IMR-90 (cell line): ENCODE measurements at places on chromosomes 12 and 14. TPM values are rescaled to one million over a fixed set of nuclear protein-coding genes. Genes with fewer than 3 reads are reported as not detected.

The E2F7 gene
- polyA plus RNA-seq: 6.0 TPM in 2 replicates

DNA sequence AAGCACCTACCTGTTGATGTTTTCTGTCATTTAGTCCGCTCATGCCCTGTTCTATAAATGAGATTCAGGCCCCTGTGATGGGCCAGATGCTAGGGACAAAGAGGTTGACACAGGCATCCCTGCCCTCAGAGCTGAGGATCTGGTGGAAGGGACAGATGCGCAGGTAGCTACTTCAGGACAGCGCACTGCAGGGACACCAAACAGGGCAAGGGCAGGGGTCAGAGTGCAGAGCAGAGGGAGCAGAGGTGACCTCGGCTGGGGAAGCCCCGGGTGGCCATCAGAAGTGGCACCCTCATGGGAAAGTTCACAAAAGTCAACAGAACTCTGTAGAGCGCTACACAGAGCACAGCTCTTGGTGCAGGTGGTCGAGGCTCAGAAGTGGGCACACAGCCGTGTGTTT lies 5.6 kb upstream of the PNMA1 start:
- peaks cover 51% of the 10 kb centered on the region for H3K36me3 ChIP-seq
- H3K27ac ChIP-seq: no peak overlapping the region
- no peaks in the 10 kb centered on the region for H3K27me3 ChIP-seq
- no peak overlapping the region for H3K4me3 ChIP-seq
- H3K4me1 ChIP-seq: peaks cover 27% of the 10 kb centered on the region

- H3K4me1 ChIP-seq: no peaks in the 10 kb centered on the region
- H3K27ac ChIP-seq: no peak overlapping the region
- H3K4me3 ChIP-seq: no peak overlapping the region
- H3K27me3 ChIP-seq: no peaks in the 10 kb centered on the region
- DNase-seq: no peak
These were observed 821.1 kb upstream of the FLRT2 start for GRCh38 chr14:84708865-84709264.

DNA sequence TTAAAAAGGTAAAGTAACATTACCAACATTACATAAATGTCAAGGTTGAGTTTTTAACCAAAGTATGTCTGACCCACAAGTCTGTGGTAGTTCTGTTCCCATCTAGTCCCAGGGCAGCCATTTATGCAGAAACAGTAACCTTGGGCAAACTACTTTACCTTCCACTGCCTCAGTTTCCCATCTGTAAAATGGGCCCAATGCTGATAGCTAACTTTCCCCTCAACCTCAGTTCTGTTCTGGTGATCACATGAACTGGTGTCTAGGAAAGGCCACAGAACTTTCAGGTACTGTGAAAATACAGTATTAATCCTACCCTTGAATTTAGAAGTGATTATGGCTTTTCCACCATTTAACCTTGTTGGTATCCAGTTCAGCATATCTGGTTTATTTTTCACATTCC lies 113.6 kb downstream of the ZFP36L1 start:
- H3K4me3 ChIP-seq: no peak overlapping the region
- H3K27me3 ChIP-seq: no peaks in the 10 kb centered on the region
- no peaks in the 10 kb centered on the region for H3K36me3 ChIP-seq
- no peak overlapping the region for H3K27ac ChIP-seq

The RAD9B gene
- polyA plus RNA-seq: 0.09 TPM in 2 replicates

GRCh38 chr12:95681210-95681765 lies 109.3 kb downstream of the NTN4 start:
- peaks cover 20% of the 10 kb centered on the region for H3K36me3 ChIP-seq
- no peak overlapping the region for H3K4me3 ChIP-seq
- H3K27me3 ChIP-seq: no peaks in the 10 kb centered on the region
- no peaks in the 10 kb centered on the region for H3K4me1 ChIP-seq
- DNase-seq: no peak

DNA sequence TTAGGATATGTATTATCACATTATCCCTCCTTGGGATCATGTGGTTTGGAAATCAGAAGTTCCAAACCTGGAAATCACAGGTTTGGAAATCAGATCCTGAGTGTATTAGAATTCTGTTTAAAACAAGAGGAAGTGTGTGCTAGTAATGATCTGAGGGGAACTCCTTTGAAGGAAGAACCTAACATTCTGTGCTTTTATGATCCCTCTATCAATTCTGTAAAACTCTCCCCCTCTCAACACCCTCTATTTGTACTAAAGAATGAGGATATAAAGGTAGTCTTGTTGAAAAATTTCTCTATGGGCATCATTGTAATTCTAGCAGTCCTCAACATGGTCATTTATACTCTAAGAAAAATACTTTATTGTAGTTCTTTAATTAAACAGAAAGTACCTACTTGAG lies 97.4 kb downstream of the SRGAP1 start:
- no peak for DNase-seq
- H3K27ac ChIP-seq: no peak overlapping the region
- H3K27me3 ChIP-seq: no peaks in the 10 kb centered on the region

GRCh38 chr12:5599378-5599777 lies 167.5 kb downstream of the NTF3 start:
- H3K36me3 ChIP-seq: no peaks in the 10 kb centered on the region
- H3K27ac ChIP-seq: no peak overlapping the region
- peaks cover 27% of the 10 kb centered on the region for H3K27me3 ChIP-seq
- no peaks in the 10 kb centered on the region for H3K4me1 ChIP-seq
- no peak overlapping the region for H3K4me3 ChIP-seq
- no peak for DNase-seq

The ZFC3H1 gene
- 16.8 and 23.3 TPM in 2 replicates for polyA plus RNA-seq

GRCh38 chr12:22229652-22230279 lies 104.7 kb downstream of the ST8SIA1 start:
- peaks cover 15% of the 10 kb centered on the region for H3K4me1 ChIP-seq
- peaks cover 2% of the 10 kb centered on the region; the same call in 1 of the 2 replicates for H3K27me3 ChIP-seq
- H3K4me3 ChIP-seq: no peak overlapping the region
- peak overlapping the region; percentile 72; the same call in 1 of the 2 replicates for H3K27ac ChIP-seq
- H3K36me3 ChIP-seq: no peaks in the 10 kb centered on the region

DNA sequence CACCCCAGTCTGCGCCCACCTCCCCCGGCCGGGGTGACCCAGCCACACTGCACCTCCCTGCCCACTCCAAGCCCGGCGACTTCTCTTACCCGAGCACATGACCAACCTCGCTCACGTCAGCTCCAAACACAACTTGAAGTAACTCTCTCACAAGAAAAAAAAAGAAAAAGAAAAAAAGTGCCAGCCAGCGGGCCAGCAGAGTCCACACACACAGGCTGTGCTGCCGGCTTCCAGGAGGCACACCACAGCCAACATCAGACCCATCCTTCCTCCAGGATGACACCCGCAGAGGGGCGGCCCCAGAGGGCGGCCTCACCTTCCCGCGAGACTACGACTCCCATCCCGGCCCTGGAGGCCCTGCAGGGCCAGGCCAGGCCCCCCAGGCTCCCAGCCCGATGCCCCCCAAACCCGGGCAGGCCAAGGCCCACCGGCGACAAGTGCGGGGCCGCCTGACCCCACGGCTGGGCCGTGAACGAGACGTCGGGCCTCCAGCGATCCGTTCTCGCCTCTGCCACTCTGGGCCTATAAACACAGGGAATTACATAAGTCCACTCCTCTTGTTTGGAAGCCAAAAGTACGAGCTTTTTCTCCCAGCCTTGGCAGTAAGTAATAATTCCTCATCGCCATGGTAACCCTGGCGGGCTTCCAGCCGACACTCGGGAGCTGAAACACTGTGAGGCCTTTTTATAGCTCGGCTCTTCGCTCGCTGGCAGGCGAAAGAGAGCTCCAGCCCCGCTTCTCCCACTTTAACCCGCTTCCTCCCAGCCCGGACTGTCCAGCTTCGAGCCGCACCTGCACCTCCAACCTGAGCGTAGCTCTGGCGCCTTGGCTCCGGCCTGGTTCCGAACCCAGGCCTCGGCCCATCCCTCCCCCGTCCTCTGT lies 49.1 kb downstream of the NCOR2 start:
- peaks cover 37% of the 10 kb centered on the region for H3K4me1 ChIP-seq
- H3K4me3 ChIP-seq: peak overlapping the region; percentile 19
- H3K27ac ChIP-seq: peak overlapping the region; percentile 85
- peaks cover 2% of the 10 kb centered on the region; the same call in 1 of the 2 replicates for H3K36me3 ChIP-seq
- peak; percentile 99 for DNase-seq
- H3K27me3 ChIP-seq: no peaks in the 10 kb centered on the region

DNA sequence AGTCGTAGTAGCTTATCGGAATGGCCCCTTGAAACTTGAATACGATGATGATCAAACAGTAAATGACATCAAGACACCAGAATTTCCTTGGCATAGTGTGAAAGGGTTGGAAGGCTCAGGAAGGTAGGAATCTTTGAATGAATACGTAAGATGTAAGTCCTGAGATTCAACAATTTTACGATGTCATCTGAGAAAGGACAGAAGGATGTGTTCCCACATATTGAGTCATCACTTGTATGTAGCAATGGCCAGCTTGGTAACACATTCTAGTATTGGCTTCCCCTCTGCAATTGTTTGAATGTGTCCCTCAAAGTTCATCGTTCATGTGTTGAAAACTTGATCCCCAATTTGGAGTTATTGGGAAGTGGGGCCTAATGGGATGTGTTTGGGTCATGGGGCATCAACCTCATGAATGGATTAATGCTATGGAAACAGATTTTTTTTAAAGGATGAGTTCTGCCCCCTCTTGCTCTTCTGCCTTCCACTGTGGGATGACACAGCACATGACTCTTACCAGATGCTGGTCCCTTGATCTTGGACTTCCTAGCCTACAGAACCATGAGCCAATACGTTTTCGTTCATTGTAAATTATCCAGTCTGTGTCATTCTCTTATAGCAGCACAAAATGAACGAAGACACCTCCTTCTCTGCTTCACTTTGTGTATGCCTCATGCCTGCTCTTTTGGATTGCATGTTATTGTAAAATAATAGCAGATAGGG lies 284.6 kb downstream of the BCAT1 start:
- no peaks in the 10 kb centered on the region for H3K27me3 ChIP-seq
- no peak overlapping the region for H3K27ac ChIP-seq
- no peaks in the 10 kb centered on the region for H3K36me3 ChIP-seq
- H3K4me1 ChIP-seq: peaks cover 1% of the 10 kb centered on the region; the same call in 1 of the 2 replicates

The CEBPE gene
- polyA plus RNA-seq: 0.05 TPM in 1 of 2 replicates, not detected in the other

GRCh38 chr12:117141097-117141898 lies 42.1 kb upstream of the TESC start:
- H3K27ac ChIP-seq: no peak overlapping the region
- no peaks in the 10 kb centered on the region for H3K4me1 ChIP-seq
- H3K4me3 ChIP-seq: no peak overlapping the region
- no peaks in the 10 kb centered on the region for H3K27me3 ChIP-seq

- no peak overlapping the region for H3K4me3 ChIP-seq
- H3K27ac ChIP-seq: no peak overlapping the region
- no peaks in the 10 kb centered on the region for H3K36me3 ChIP-seq
- no peaks in the 10 kb centered on the region; the same call in 1 of the 2 replicates for H3K4me1 ChIP-seq
These were observed 188.1 kb upstream of the PRKD1 start for GRCh38 chr14:30115756-30116155.

The GPR137C gene
- 0.77 and 0.91 TPM in 2 replicates for polyA plus RNA-seq

The FAM181A gene
- polyA plus RNA-seq: not detected in 2 replicates

The KCTD10 gene
- 82.8 and 88.4 TPM in 2 replicates for polyA plus RNA-seq

The KRT2 gene
- polyA plus RNA-seq: not detected in 2 replicates

GRCh38 chr14:27672047-27672446 lies 1074.2 kb upstream of the NOVA1 start:
- no peak overlapping the region for H3K27ac ChIP-seq
- H3K36me3 ChIP-seq: no peaks in the 10 kb centered on the region
- H3K27me3 ChIP-seq: no peaks in the 10 kb centered on the region
- no peaks in the 10 kb centered on the region for H3K4me1 ChIP-seq

- H3K27ac ChIP-seq: no peak overlapping the region
- DNase-seq: peak; percentile 64
- peaks cover 4% of the 10 kb centered on the region for H3K4me1 ChIP-seq
- H3K36me3 ChIP-seq: peaks cover 8% of the 10 kb centered on the region
- no peaks in the 10 kb centered on the region for H3K27me3 ChIP-seq
These were observed 2.8 kb downstream of the PIANP start for GRCh38 chr12:6697584-6698351.

GRCh38 chr12:119463211-119463926 lies 128.8 kb downstream of the CCDC60 start:
- no peak for DNase-seq
- H3K36me3 ChIP-seq: no peaks in the 10 kb centered on the region
- no peaks in the 10 kb centered on the region for H3K27me3 ChIP-seq
- H3K4me3 ChIP-seq: no peak overlapping the region
- no peaks in the 10 kb centered on the region for H3K4me1 ChIP-seq

- H3K4me3 ChIP-seq: peak overlapping the region; percentile 82
- H3K4me1 ChIP-seq: peaks cover 26% of the 10 kb centered on the region
- no peaks in the 10 kb centered on the region for H3K36me3 ChIP-seq
- H3K27ac ChIP-seq: peak overlapping the region; percentile 81
- no peaks in the 10 kb centered on the region for H3K27me3 ChIP-seq
- DNase-seq: no peak
These were observed 914 bp upstream of the PACS2 start for GRCh38 chr14:105313381-105314286.

The RGS6 gene
- not detected in 2 replicates for polyA plus RNA-seq

- H3K36me3 ChIP-seq: no peaks in the 10 kb centered on the region
- no peak for DNase-seq
- H3K27ac ChIP-seq: no peak overlapping the region
- no peaks in the 10 kb centered on the region for H3K4me1 ChIP-seq
These were observed 35.1 kb downstream of the OR10P1 start for GRCh38 chr12:55671746-55672145.

DNA sequence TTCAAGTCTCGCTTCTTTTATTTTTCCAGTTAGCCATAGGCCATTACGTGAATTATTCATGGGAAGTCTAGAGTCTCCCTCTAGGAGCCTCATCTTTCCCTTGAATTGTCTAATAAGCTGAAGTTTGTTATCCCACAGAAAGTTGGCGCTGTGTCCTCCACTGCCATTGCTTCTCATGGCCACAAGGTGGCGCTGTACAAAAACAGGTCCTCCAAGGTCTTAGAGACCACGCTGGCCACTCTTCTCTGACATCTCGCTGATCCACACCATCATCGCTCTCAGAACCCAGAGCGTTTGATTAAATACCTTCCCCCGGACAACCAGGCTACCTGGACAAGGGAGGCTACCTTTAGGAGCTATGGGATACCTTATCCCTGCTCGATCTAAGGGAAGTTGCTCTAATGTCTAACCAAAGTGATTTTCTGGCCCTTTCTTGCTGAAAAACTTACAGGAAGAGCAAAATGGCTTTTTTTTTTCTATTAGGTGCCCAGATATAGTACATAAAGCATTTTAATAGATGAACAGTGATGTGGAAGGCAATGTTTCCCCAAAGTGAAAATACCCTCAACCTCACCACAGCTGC lies 110.0 kb downstream of the CCDC60 start:
- no peak for DNase-seq
- H3K27ac ChIP-seq: no peak overlapping the region
- H3K36me3 ChIP-seq: no peaks in the 10 kb centered on the region
- no peak overlapping the region for H3K4me3 ChIP-seq
- no peaks in the 10 kb centered on the region for H3K4me1 ChIP-seq
- H3K27me3 ChIP-seq: no peaks in the 10 kb centered on the region

The CYP27B1 gene
- polyA plus RNA-seq: 0.80 and 1.3 TPM in 2 replicates

The GLTP gene
- 32.5 and 34.4 TPM in 2 replicates for polyA plus RNA-seq
